NCI-H2171 treated with DMSO at 0.1 percent for 48 hours (cell line): ENCODE measurements at places on chromosomes 7 and 10.

- no peak for DNase-seq
Measured at GRCh38 chr10:48331436-48331835, 25.0 kb downstream of the MAPK8 start.

- DNase-seq, result peak; percentile 19
Measured at GRCh38 chr7:15043931-15044330, 141.4 kb upstream of the DGKB start.

DNA sequence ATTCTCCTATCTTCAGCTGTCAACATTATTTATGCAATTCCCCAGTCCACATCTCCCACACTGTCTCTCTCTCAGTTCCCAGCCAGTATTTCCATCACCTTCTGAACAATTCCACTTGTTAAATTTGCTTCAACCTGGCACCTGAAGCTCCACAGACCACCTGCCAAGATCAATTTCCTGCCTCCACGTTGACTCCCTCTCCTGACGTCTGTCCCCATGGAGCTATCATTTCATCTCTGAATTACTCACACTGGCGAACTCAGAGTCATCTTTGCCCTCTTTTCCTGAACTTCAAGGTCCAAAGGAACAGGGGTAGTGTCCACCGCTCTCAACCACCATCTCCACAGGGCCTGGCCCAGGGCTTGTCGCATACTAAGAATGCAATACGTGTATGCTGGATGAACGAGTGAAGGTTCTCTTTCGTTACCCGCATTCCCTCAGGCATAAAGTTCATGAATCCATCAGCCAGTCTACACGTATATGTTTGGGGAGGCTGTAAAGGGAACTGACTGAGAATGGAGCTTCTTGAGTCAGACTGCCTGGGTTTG is 183.3 kb downstream of the JCAD start:
- no peak for DNase-seq

GRCh38 chr10:101506829-101507661 is 81.0 kb downstream of the POLL start:
- no peak for DNase-seq

DNA sequence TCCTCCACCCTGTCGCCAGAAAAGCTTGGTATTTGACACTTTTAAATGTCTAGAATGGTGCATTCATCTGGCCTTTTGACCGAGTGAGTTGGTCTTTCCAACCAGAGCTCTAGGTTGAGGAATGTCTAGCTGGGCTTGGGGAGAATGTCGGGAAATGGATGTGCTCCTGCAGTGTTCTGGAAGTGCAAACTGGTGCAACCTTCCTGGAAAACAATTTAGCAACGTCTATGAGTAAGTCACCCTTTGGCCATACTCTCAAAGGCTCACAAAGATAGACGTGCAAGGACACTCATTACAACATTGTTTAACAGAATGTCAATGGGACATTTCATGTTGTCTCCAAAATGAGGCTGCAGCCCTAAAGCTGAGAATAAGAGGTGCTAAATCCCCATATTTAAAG is 12.2 kb upstream of the NMT2 start:
- no peak for DNase-seq

DNA sequence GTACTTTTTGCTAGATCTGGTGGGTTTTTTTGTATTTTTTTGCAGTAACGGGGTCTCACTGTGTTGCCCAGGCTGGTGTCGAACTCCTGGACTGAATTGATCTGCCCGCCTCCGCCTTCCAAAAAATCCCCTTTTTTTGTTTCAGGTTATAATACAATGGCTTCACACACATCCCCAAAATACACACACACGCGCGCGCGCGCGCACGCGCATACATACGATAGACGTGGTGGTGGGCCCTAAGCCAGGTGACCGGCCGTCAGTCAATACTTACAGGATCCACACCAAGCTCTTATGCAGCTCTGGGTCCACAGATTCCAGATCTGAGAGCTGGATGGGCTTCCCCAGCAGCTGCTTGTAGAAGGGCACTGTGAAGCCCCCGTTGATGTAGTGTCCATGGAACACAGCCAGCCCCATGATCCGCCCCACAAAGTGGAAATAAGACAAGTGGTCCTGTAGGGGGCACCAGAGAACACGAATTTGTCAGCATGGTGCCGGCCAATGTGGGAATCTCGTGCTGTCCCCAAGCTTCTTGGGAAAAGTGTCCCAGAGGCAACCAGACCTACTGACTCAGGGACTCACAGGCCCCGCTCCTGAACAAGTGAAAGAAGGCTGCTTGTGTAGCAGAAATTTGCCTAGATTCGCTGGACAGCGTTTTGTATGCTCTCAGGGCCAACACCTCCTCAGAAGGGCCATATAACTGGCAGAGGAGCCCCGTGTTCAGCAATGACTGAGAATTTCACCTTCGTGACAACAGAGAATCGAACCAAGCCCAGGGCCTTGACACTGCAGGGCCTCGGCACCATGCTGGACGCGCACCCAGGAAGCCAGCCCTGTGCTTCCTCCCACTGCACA is 103.6 kb downstream of the SMURF1 start:
- DNase-seq, result peak; percentile 67

DNA sequence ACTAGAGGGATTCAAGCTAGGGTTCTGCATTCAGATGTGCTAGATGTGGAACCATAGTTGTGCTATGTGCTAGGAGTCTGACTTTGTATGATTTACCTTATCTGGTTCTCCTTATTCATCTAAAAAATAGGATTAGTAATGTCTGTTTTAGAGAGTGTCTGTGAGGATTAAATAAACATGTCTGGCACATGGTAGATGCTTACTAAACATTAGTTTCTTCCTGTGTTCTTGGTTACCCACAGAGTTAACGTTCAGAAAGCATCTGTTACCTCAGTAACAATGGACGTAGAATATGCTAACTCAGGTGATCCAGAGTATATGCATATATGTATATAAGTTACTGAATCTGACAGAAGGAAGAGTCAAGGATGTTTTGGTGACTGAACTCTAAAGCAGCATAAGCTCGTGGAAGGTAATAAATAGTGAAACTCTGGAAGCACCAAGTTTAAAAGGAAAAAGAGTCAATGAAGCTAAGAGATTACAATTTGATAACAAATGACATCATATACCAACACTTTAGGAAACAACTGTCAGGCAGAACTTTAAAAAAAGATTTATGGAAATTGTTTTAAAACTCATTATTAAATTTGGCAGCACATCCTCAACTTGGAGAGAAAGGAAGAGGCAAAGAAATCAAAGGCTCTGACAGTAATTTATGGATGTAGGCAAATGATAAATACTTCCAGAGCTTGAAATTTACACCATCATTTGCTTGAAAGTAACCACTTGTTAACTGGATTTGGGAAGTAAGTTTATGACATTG is 127.0 kb downstream of the CCNY start:
- no peak for DNase-seq

DNA sequence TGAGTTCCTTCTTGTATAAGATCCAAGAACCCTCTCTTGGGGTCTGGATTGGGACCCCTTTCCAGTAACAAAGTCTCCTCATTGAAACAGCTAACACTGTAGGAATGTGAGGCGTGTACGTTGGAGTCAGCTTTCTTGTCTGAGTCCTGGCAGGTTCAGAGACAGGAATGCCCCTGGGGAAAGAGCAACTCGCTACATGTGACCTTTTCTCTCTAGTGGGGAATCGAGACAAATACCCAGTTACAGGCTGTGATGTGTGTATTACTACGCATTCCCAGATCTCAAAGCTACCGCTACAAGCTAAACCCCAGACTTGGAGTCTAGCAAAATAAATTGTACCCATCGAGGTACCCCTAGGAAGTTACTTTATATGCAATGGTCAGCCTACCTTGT is 85.6 kb upstream of the FRMD4A start:
- DNase-seq, result no peak

DNA sequence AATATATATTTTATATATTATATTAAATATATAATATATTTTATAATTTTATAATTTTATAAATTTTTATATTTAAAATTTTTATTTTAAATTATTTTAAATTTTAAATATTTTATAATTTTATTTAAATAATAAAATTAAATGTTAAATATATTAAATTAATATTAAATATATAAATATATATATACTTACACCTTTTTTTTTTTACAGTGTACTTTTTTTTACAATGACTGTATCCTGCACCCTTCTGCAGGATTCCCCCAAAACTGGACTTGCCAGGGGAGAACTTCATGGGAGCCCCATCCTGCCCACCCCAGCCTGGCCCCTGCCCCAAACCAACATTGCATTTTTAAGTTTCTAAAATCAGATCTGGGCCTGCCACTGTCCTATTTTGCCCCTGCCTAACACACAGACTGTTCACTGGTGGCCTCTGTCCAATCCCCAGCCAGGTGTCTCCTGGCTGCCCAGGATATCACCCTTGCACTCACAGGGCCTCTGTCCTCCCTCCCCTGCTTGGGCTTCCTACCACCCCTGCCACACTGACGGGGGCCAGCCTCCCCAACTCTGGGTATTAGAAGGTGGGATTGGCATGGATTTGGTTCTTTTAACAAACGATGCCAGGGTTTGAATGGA is 138.0 kb downstream of the ADCY1 start:
- no peak for DNase-seq

DNA sequence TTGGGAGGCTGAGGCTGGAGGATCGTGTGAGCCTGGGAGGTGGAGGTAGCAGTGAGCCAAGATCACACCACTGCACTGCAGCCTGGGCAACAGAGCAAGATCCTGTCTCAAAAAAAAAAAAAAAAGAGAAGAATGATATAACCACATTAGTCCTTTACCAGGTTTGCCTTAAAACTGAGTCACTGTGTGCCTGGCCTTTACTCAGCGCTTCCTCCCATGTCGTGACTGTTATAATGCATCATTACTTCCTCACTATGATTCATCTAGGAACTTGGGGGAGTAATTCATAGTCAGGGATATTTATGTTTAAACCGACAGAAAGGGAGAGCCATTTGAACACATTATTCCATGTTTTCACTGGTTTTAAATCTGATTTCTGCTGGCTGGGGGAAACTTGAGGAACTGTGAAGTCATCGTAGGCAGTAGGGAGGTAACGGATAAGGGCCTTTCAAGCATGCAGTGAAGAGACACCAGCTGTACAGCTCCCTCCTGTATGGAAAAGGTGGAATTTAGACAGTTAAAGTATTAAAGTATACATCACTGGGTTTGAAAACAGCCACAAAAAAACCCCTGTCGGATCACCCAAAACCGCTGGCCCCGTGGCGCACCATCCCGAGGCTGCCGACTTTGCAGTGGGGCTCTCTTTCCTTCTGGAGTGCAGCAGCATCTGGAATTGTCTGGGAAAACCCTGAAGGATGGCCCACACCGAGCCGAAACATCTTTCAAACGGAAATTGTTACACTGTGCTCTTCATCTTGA is 119.8 kb downstream of the NKX6-2 start:
- DNase-seq, result no peak

DNA sequence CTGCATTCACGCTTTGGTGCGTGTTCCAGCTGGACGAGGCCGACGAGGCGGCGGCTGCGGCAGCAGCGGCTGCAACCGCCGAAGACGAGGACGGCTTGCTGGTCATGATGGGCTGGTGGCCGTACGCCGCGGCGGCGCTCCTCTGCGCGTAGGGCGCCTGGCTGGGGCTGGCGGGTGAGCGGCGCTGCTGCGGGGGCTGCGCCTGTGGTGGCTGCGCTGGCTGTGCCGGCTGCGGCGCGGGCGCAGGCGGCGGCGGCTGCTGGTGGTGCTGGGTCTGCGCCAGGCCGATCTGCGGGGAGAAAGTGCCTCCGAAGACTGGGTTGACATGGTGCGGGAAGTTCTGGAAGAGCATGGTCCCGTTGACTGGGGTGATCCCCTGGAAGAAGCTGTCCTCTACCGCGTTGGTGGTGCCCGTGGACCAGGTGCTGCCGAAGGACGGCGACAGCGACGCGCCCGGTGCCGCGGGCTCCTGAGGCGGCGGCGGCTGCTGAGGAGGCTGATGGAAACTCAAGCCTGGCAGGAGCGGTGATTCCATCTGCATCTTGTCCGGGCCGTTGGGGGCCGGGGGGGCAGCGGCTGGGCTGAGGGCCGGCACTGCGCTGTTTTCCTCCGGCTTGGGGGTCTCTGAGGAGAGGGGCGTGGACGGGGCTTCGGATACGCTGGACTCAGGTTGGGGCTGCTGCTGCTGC is 51.1 kb downstream of the CPEB3 start:
- peak; percentile 10 for DNase-seq

DNA sequence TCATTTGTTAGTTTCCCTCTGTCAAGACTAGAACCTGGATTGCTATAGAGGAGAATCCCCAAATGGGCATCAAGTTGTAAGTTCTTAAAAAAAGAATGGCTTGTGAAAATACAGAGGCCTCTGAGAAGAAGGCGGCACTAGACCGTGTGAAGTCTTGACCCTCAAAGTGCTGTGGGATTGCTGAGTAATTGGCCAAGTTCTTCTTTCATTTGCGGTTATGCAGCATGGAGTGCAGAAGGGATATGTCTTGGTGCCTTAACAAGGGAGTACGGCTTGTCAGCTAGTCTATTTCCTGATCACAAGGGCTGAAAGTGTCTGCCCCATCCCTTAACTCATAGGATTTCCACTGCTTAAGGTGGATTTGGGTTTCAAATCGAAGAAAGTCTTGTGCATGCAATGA is 81.2 kb downstream of the MKX start:
- DNase-seq, result no peak

DNA sequence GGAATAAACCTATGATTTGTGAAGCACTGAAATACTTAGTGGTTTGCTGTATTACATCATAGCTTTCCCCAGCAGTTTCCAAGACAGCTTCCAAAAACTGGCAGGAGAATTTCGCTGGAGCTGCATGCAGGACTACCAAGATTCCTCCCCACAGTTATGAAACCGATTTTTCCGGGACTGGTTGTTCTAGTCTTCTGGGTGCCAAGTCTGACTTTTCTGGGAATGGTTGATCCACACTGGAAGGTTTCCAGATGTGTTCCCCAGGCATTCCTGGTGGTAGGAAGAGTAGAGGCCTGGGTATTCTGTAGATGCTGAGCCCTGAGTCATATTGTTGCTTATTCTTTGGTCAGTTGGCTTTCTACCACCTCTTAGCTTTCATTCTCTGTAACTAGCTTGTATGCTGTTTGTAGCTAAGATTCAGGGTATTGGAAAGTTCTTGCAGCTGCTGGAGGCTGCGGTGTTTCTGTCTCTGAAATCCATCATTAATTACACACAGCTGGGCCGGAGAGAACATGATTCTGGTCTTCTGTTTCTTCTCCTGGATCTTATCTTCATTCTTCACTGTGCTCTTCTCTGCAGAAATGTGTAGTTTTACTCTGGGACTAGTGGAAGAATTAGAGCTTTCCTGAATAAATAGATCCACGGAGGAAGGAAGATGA is 6.3 kb downstream of the ABCC2 start:
- no peak for DNase-seq

GRCh38 chr10:93913706-93914105 is 19.9 kb downstream of the SLC35G1 start:
- no peak for DNase-seq
